Right hindlimb (tissue), 1 donor: ENCODE measurements at places on chromosomes 2 and 18.

- DNase-seq = peak; percentile 83
Measured at GRCh38 chr2:121810959-121811853, 55.8 kb downstream of the TSN start.

GRCh38 chr2:241492174-241492565, 16.2 kb downstream of the STK25 start:
- no peak for DNase-seq

DNA sequence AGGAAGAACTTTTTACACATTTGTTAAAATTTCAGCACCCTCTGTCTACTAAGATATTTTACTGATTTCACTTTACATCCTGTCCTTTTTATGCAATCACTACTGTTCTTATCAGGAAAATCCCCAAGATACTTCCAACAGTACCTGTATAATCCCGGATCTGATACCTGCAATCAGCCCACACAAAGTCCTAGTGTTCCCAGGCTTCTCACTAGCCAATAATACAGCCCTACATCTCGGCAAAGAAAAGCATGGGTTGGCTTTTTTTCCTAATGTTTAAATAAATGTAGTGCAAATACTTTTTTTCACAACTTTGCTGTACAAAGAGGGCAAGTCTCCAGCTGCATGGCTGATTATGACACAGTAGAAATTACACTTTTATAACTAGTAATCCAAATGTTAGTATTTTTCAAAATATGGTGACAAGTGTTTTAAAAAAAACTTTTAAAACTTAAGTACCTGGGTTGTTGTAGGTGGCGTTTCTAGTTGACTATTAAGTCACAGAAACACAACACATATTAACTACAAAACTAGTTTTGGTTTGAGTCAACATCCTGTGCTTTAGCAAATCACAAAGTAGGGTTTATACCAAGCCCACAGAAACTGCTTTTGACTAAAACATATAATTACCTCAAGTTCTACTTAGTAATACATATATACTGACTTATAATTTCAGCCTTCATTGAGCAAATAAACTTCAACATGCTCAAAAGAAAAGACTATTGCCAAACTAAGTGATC, 19.5 kb downstream of the CNOT11 start:
- DNase-seq = no peak

DNA sequence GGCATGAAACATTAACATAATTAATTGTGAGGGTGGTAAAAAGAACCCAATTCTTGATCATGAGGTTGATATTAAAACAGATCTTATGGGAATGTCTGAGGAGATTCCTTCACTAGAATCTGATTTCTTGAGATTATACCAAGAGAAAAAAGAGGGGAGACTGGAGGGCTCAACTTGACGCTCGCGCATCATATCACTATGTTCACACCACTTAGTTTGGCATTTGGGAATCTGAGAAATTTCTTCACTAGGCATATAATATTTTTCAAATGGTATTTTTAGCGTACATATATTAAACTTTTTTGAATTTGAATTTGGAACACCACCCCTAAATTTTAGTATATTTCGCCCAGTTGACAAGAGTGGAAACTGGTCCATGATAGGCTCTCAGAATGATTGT, 140.1 kb downstream of the SATB2 start:
- DNase-seq = no peak

GRCh38 chr18:26233208-26233607, 7.0 kb downstream of the TAF4B start:
- DNase-seq = no peak

- DNase-seq = no peak
Measured at GRCh38 chr2:177021706-177022343, 190.8 kb upstream of the HNRNPA3 start.

- DNase-seq = no peak
Measured at GRCh38 chr18:14937271-14937670, 189.3 kb downstream of the ANKRD30B start.

DNA sequence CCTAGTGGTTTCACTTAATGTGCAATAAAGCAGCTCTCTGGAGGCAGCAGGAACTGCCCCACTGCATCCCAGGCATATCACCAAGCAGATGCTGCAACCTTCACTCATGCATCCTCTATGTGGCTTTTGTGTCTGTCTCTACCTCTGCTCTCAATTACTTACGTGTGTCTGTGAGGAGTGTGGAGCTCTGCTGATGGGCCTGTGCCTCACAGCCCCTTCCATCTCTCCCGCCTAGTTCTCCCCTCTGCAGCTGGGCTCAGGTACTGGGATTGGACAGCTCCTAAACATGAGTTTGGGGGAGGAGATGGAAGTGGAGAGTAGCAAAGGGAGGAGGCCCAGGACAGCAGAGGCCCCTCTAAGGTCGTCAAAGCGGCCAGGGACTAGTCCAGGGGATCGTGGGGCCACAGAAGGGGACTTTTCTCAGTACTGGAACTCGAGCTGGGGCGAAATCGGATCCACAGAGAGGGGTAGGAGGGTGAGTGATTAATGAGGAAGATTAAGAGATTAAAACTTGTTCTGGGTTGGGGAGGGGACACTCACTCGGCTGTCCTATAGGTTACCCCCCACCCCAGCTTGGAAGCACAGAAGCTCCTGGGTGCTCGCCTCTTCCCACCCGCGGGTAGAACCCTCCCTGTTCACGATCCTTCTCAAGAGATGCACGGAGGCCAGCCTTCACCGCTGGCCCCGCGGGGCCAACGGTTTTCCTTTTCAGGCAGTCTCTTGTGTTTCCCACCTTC, 2.1 kb upstream of the LBX2 start:
- no peak for DNase-seq

DNA sequence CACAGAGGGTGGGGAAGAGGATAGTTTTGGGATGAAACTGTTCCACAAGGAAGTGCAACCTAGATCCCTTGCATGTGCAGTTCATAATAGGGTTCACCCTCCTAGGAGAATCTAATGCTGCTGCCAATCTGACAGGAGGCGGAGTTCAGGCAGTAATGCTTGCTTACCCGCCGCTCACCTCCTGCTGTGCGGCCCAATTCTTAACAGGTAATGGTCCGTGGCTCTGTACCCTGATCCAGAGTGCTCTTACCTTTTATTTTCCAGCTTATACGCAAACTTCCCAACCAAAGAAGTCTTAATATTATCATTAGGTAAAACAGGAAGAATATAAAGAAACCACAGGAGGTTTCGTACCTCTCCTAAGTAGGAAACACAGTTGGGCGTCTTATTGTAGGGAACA, 82.7 kb upstream of the CD302 start:
- no peak for DNase-seq

- peak; percentile 38 for DNase-seq
Measured at GRCh38 chr2:43576981-43577892, 18.6 kb downstream of the THADA start.

GRCh38 chr18:49460976-49461601, 644 bp upstream of the DYM start:
- DNase-seq = no peak

- DNase-seq = peak; percentile 83
Measured at GRCh38 chr2:65300761-65301711, 73.4 kb downstream of the ACTR2 start.

- no peak for DNase-seq
Measured at GRCh38 chr2:210252699-210253606, 27.7 kb upstream of the ACADL start.

GRCh38 chr2:173033084-173033483, 42.6 kb upstream of the MAP3K20 start:
- no peak for DNase-seq

DNA sequence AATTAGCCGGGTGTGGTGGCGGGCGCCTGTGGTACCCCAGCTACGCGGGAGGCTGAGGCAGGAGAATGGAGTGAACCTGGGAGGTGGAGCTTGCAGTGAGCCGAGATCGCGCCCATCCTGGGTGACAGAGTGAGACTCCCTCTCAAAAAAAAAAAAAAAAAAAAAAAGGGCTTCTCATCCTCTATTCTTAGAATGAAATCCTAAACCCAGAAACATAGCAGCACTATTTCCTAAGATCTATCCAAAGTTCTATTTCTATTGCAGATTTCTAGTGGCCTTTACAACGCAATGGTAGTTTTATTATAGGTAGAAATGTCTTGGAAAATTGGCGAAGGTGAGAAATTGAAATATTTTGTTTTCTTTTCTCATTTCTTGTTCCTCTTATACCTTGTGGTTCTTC, 501.0 kb upstream of the SETBP1 start:
- no peak for DNase-seq

DNA sequence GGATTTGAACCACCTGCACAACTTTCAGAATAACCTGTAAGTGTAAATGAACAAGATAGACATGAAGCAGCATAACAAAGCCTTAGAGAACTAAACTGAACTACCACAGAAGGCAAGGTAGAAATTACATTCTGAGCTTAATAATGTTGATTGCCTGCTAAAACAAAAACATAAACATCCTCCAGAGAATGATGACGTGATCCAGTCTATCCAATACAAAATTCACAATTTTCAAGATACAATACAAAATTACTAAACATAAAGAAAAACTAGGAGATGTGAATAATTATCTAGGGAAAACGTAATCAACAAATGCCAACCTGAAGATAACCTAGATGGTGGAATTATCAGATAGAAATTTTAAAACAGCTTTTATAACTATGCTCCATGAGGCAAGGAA, 40.7 kb upstream of the EGR4 start:
- no peak for DNase-seq

GRCh38 chr18:6881034-6881820, 151.7 kb downstream of the ARHGAP28 start:
- peak; percentile 75 for DNase-seq

DNA sequence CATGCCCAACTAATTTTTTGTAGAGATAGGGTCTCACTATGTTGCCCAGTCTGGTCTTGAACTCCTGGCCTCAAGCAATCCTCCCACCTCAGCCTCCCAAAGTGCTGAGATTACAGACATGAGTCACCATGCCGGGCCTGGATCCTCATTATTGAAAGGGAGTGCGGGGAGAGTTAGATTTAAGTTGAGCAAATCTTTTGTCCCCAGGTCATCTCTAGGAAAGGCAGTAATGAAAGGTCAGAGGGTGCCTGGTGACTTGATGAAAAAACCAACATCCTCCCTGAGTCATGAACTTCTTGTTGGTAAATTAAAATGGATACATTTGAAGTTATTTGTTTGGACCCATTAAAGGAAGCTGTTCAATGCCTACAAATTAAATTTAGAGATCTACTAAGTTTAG, 25.1 kb downstream of the STAT4 start:
- no peak for DNase-seq

DNA sequence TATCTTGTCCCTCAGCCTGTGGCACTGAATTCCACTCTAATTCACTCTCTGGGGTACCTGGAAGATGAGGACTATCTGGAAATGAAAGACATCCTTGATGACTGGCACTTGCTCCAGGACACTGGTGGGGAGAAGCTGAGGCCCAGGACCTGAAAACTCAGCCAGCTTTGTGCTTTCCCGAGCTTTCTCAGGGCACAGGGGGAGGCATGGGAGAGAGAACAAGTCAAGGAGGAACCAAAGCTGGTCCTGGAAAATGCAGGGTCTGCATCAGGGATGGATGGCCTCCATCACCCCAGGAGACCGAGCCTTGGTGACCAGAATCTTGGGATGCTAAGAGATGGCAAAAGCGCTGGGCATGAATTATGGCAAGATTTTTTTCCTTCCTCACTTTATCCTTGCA, 65.1 kb downstream of the MAPK4 start:
- no peak for DNase-seq

DNA sequence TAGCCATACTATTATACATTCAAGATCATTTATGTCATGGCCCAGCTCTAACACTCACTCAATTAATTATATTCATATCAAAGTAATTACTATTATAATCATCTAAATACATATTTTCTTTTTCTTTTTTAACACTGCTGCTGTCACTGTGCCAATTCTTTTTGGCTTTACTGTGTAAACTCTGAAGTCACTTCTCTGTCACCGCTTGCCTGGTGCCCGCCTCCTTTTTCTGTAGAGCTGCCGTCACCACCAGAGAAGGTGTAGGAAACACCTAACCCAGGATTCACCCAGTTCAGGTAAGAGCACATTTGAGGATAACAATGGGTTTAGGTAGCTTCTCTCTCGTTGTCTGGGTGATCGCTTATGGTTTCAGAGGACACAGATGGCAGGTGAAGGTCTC, 93.3 kb downstream of the AOX1 start:
- no peak for DNase-seq

DNA sequence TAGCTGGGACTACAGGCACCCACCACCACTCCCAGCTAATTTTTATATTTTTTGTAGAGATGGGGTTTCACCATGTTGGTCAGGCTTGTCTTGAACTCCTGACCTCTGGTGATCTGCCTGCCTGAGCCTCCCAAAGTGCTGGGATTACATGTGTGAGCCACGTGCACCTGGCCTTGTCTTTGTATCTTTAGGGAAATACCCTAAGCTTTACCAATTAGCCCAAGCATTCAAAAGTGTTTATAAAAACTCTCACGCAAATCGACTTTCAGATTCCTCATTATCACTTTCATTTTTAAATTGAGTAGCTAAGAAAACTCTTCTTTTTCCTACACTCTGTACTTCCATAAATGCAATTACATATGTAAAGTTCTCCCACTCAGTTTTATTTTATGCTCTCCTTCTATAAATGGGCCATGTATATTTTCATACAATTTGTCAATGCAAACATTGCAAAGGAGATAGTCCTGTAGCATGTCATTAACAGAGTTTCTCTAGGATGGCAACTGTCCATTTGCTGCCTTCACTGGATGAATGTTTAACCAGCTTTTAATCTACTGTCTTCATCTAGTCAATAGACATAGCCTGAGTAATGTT, 326.2 kb upstream of the LRATD1 start:
- DNase-seq = no peak

GRCh38 chr2:217789003-217789735, 213.6 kb downstream of the TNS1 start:
- DNase-seq = peak; percentile 88

DNA sequence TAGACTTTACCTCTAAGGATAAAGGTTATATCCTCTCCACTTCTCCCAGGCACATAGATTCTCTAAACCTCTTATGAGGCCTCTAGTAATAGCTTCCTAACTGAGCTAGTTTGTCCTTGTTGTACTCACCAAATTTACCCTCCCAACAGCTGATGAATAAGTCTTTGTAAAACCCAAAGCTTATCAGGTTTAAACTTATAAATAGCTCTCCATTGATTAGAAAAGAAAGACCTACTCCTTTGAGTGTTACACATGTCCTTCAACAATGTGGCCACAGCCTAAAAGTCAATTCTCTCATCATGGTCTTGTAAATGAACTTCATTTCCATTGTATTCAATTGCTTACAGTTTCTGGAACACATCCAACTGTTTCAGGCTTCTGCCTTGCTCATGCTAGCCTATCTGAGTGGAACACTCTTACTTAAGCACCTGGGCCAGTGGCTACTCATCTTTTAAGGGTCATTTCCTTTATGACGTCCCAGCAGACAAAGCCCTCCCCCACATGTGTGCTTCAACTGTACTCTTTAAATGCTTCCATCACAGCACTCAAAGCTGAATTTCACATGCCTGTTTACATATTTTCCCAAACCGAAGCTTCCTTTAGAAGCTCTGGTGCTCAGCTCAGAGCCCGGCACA, 131.6 kb downstream of the CDH2 start:
- no peak for DNase-seq
